ENCODE measurements at places on chromosomes 12 and 14.

GRCh38 chr14:89924268-89924667 is 30.3 kb downstream of the EFCAB11 start:
- no peak for DNase-seq

DNA sequence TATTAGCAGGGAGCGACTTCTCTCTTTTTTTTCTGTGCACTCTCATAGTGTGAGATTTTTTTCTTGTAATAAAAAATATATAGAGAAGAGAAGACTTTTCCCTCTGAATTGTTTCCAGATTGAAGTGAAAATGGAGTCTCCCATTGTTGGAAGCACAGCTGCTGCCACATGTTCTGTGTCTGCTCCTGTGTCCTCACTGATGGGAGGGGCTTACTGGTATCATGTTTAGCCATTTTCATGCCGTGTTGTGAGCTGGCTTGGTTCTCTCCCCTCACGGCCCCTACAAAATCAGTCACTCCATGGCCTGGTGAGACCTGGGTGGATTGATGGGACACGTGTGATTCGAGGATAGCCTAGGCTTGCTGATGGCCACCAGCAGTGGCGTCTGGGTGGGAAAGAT is 379.7 kb upstream of the DDHD1 start:
- no peak for DNase-seq

DNA sequence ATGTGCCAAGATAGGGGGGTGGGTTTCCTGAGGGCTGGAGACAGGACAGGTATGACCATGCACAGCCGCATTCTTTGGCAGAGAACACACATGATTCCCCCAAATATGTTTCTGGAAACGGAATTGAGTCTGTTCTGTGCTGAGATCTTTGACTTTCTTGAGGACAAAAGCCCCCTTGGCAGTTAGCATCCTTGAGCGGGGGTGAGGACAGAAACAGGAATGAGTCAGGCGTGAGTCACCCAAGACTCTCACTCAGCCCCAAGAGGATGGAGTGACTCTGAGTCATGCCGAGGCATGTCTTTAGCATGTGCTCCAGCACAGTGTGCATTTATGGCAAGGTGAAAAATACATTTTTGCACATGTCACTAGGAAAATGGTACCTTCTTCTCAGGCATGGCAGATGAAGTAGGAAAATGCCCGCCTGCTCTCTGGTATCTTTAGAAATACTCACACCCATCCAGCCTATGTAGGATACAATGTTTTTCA is 52.1 kb downstream of the DAD1 start:
- DNase-seq: peak; percentile 82

GRCh38 chr14:67372833-67373232 is 12.7 kb downstream of the EIF2S1 start:
- DNase-seq: no peak

DNA sequence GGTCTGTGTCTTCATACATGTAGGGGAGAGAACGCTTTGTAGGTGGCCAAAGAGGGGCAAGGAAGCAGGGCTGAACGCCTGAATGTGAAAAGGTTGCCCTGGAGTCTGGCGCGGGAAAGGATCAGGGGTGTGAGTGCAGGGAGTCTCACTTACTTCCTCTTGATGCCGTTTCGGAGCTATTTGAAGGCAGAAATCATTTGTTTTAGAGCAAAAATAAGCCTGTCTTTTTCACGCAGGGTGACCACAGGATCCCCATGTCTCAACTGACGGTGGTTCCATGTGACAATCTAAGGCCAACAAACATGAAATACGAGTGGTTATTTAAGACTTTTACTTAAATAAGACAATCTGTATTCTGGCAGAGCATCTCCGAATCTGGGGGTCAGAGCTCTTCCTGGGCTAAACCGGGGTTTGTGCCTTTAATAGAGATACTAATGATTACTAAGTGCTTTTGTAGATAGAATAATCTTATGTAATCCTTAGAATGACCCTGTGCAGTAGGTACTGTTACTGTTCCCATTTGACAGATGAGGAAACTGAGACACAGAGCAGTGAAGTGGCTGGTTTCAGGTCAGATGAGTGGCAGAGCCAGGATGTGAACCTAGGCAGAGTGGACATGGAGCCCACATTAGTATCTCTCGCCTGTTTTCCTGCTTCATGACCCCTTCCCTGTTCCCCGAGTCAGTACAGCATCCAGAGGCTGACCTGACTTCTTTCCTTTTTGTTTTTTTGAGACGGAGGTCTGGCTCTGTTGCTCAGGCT is 1.9 kb downstream of the BRI3BP start:
- no peak for DNase-seq

- DNase-seq: no peak
These were observed 162.4 kb downstream of the AKAP6 start for GRCh38 chr14:32491416-32492016.

GRCh38 chr12:55991110-55991509 is 6.0 kb upstream of the SUOX start:
- DNase-seq: no peak

Measured in activated naive CD8-positive, alpha-beta T cell treated with anti-CD3 and anti-CD28 coated beads, Interleukin-2, amount 50 U/mL, for 24 hours (primary cell).